Kidney epithelial cell (primary cell): ENCODE measurements at places on chromosomes 1 and 21.

DNA sequence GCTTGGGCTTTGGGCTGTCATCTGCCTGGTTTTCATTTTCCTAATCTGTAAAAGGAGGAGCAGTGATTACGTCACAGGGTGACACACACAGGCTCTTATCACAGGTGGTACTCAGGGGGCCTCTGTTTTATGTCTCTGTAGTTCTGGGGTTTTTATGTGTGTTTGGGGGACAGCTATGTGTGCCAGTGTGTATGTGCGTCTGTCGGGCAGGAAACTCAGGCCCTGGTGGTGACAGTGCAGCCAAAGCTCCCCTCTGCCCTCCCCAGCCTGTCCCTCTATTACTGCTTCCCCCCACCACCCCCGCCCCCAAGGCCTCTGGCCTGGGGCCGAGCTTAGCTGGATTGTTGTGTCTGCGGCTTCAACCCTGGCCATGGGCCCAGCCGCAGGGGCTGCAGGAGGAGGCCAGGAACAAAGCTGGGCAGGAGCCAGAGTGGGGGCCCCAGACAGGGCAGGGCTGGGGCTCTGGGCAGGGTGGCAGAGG lies 13.3 kb downstream of the MFAP2 start:
- no peak for DNase-seq

DNA sequence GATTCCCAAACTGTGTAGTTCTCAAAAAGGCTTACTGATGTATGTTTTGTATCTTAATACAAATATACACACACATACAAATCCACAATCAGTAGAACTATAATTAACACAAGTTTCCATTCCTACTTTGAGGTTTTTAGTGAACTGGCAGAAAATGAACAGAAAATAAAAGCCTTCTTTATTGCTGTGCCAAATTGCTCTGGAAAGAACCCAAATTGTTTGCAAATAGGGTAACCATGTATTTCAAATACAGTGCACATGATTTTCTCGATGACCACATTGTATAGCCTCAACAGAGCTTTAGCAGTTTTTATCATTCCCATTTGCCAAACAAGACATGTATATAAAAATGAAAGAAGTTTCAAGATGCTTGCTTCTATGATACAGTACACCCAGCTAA lies 173.3 kb downstream of the COL24A1 start:
- DNase-seq = no peak

GRCh38 chr1:50266509-50266908 lies 156.7 kb downstream of the DMRTA2 start:
- no peak for DNase-seq

DNA sequence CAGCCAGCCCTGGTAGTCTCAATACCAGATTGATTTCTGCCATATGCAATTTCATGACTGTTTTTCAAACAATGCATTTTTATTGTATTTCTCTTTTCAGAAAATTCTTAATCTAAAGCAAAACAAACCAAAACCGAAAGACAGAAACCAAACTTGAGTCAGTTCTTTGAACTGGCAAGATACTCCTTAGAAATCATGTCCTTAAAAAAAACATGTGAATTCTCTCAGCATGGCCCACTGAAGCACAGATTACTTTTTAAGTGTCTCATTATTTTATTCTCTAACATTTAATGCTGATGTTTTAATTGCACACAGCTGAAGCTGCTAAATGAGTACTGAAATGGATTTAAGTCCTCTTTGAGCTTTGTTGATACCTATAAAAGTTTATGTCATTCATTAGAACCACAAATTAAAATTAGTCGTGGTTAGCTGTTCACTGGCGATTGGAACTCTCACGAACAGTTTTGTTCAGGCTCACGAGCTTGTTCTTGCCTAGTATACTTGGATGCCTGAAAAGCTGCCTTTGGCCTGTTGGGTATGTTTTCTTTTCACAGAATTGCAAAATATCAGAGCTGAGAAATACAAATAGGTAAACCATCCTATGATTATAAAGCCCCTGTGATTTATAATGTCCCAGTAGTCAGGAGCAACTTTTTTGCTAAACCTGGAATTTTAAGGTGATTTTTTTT lies 87.5 kb downstream of the CAMTA1 start:
- DNase-seq = no peak

DNA sequence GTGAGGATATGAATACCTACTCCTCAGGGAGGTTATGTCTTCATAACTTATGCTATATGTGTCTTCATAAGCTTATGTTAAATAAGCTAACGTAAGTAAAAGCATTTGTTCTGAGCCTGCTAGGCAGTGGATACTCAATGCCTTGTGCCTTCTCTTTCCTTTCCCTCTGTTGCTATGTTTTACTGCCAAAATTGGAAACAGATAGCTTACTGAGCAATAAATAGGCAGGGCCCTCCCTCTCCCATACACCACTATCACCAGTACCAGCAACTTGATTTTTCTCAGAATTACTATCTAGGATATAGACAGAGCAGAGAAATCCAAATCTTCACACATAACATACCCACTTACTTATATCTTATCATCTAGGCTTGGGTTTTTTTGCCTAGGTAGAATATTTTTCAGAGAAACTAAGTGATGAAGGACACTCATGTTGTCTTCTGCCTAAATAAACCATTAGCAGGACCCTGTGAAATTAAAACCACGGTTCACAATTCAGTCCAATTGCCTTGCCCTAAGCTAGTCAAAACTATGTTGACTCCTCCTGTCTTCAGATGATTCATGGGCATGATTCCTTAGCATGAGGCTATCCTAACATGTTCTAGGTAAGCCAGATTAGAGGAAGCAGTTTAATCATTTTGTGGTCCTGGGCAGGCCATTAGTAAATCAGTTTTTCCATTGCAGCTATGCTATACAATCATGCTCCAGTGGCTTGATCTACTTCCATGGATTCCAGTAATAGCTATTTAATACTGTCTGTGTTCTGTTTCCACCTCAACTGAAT lies 15.9 kb upstream of the LRRC8C start:
- DNase-seq = no peak

- no peak for DNase-seq
Observed at GRCh38 chr1:97145321-97145956, 423.9 kb downstream of the PTBP2 start.

GRCh38 chr1:24380508-24380907 lies 33.1 kb downstream of the STPG1 start:
- no peak for DNase-seq

- DNase-seq = no peak
Observed at GRCh38 chr1:233972951-233973635, 68.6 kb downstream of the SLC35F3 start.

GRCh38 chr1:36366091-36366661 lies 19.5 kb downstream of the STK40 start:
- DNase-seq = no peak

GRCh38 chr1:74579425-74579824 lies 67.0 kb upstream of the LRRC53 start:
- DNase-seq = no peak
